ENCODE measurements at places on chromosomes 5 and 9. TPM values are rescaled to one million over a fixed set of nuclear protein-coding genes. Genes with fewer than 3 reads are reported as not detected.

DNA sequence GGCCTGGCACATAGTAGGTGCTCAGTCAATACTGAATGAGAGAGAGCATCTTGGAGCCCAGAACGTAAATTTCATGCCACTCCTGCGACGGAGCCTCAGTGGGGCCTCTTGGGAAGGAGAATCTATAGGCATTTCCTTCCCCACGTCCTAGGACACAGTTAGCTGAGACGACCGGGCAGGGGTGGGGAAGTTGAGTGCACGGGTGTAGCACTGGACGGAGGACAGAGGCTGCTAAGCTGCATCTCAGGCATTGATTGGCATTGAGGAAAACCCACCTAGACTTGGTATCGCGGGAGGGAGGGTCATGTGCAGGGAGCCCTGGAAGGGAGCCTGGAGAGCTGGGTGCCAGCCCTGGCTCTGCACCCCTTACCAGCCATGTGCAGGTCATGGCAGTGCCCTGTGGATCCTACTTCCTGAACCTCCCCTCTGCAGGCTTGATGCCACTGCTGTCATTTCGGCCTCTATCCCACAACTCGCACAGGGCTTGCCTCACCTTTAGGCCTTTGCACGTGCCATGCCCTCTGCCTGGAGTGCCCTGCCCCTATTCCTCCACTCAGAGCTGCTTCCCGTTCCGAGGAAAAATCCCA, 25.6 kb downstream of the NEK6 start:
- no peak for DNase-seq

DNA sequence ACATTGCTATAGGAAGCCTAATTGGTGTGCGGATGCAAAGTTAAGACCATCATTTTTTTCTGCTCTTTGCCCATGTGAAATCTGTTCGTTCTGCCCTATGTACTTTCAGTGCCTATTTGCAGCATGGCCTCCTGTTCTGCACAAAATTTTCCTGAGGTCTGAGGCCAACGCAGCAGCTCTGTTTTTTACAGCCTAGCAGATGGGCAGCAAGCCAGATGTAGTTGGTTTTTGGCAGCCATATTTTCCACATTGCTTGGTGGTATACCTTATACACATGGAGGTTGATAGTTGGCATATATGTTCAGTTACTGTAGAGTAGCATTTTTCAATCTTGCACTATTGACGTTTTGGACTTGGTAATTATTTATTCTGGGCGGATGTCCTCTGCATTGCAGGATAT, 133.5 kb upstream of the MRPS30 start:
- no peak for DNase-seq

- no peak for DNase-seq
These were observed 12.6 kb downstream of the CRB2 start for GRCh38 chr9:123368536-123369153.

GRCh38 chr9:90995516-90995915, 193.9 kb downstream of the SYK start:
- DNase-seq = no peak

DNA sequence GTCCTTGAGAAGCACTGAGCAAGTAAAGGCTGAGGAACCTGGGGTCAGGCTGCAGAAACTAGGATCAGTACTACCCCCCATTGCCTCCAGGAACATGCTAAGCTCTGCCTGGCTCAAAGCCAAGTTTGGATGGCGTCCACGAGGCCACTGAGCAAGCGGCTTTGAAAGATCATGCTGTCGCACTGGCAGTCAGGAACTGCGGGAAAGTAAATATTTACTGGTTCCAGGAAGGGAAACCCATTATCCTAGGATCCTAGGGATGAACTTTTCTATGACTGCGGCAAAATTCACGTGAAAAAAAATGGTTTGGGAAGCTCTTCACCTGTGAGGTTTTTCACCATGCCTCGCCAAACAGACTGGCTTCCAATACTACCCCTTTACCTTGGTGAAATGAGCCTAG, 75.3 kb upstream of the PJA2 start:
- peak; percentile 36 for DNase-seq

DNA sequence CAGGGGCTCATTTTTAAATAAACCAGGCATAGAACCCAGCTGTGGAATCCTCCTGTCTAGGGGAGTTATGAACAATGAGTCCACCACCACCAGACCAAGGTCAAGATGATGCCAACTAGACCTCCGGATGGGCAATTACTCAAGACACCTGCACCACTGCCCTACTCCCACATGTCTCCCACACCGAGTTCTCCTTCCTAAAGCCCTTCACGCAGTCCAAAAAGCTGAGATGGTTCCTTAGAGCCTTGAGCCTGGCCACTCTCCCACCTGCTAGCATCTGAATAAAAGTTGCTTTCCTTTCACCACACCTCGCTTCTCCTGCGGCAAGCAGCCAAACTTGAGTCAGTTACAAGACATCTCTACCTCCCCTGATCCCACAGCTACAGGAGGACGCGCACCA, 15.4 kb upstream of the PPP1R26 start:
- no peak for DNase-seq

DNA sequence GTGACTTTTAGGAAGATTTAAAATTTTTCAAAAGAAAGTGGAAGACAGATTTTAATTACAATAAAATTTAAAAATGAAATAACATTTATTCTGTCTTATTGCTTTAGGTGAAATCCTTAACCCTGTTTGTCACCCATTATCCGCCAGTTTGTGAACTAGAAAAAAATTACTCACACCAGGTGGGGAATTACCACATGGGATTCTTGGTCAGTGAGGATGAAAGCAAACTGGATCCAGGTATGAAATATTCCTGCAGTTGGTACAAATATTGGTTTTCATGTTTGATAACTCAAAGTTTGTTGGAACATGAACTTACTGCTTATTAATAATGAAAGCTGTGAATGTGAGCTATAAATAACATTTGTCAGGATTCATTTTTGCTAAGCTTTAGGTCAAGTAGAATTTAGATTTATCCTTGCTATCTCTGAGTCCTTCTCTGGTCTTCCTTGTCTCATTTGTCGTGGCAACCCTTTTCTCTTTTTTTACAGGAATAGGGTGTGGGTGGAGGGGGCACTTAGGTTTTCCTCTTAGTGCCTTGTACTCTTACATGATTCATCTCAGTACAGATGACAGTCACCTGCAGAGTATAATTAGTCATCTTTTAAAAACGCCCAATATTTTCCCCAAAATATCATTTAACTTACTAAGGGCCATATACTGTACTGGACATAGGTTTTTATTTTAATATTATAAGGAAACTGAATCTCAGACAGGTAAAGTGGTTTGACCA, 95.3 kb upstream of the RASGRF2 start:
- no peak for DNase-seq

SLC46A2 gene
- 3.1 TPM for total RNA-seq

SLC25A48 gene
- 0.37 TPM for total RNA-seq

PLCXD3 gene
- total RNA-seq = 0.42 TPM

AQP7 gene
- total RNA-seq = 1.9 TPM

APBA1 gene
- 12.4 TPM for total RNA-seq

C1QTNF2 gene
- total RNA-seq = 17.1 TPM

CNTFR gene
- 5.6 TPM for total RNA-seq

All from urinary bladder (tissue), 4 donors.